ENCODE measurements at places on chromosomes 7 and 10. TPM values are rescaled to one million over a fixed set of nuclear protein-coding genes. Genes with fewer than 3 reads are reported as not detected.

MMRN2 gene
- not detected for total RNA-seq

COMMD3 gene
- 75.9 TPM for total RNA-seq

FAM25A gene
- not detected for total RNA-seq

CDC14C gene
- total RNA-seq, result not detected

WNT8B gene
- 0.27 TPM for total RNA-seq
